Fibroblast of skin of left biceps (primary cell): ENCODE measurements at places on chromosomes 3 and 15.

GRCh38 chr15:71571641-71572040, 238.7 kb upstream of the NR2E3 start:
- no peak for DNase-seq

- no peak for DNase-seq
Measured at GRCh38 chr15:51048308-51048707, 46.4 kb downstream of the TNFAIP8L3 start.

DNA sequence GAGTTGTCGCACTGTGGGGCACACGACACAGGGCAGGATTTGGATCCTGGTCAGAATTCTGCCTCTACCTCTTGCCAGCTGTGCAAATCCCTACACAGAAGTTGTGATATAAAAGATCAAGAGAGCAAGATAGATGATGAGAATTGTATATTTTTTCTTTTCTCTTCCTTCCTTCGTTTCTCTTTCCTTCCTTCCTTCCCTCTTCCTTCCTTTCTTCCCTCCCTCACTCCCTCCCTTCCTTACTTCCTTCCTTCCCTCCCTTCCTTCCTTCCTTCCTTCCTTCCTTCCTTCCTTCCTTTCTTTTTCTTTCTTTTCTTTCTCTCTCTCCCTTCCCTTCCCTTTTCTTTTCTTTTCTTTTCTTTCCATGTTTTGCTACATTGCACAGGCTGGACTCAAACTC, 12.0 kb upstream of the AHSG start:
- DNase-seq, result no peak

DNA sequence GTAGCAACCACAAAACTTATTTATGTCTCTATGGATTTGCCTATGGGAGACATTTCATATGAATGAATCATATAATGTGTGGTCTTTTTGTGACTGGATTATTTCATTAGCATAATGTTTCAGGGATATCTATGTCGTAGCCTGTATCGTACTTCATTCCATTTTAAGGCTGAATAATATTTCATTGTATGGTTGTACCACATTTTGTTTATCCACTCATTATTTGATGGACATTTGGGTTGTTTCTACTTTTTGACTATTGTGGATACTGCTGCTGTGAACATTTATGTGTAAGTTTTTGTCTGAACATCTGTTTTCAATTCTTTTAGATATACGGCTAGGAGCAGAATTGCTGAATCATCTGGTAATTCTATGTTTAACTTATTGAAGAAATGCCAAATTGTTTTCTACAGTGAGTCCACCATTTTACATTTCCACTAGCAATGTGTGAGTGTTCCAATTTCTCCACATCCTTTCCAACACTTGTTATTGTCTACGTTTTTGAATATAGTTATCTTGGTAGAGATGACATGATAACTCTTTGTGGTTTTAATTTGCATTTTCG, 134.4 kb upstream of the DAZL start:
- DNase-seq, result peak; percentile 87

DNA sequence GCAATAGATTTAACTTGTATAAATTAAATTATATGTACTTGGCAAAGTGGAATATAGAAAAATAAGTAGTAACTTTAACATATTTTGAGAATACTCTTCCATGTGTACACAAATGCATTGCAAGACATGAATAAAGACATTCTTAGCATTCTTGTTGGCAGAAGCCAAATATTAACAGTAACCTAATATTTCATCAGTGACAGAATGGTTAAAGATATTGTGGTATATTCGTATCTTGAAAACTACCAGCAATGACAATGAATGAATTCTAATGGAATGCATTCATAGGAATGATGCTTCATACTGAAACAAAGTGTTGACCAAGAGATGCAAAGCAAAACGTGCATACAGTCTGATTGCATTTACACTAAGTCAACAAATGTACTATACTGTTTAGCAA, 524.7 kb downstream of the GRM7 start:
- DNase-seq, result no peak

DNA sequence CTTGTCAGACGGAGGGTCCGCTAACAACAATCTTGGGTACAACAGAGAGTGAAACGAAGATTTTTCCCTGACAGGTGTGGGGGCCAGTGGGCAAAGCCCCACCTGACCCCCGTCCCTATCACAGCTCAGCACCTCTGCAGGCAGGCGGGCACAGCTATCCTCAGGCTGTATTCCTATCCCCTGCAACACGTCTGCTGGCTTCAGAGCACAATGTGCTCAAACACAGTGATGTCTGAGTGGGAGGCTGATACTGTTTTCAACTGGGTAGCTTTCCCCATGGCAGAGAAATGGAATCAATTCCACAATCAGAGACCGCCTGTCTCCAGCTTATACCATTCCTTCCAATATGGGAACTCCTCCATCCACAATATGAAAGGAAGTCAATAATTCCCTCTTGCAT, 28.0 kb downstream of the TLE3 start:
- no peak for DNase-seq

DNA sequence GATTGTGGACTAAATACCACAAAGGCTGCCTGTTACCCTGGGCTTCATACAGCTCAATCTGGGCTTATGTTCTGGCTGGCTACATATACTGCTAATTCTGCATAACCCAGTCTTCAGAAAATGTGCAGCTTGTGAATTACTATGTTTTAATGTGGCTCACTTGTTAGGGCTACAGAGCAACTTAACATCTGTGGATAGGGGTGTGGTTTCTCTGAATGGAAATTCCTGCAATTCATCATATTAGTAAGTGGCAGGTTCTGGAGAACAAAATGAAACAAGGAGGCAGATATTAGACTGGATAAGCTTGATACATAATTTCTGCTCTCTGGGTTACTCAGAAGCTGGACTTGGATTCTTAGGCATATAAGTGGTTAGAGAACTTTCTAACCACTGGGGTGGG, 6.7 kb downstream of the TMEM202 start:
- DNase-seq, result no peak

DNA sequence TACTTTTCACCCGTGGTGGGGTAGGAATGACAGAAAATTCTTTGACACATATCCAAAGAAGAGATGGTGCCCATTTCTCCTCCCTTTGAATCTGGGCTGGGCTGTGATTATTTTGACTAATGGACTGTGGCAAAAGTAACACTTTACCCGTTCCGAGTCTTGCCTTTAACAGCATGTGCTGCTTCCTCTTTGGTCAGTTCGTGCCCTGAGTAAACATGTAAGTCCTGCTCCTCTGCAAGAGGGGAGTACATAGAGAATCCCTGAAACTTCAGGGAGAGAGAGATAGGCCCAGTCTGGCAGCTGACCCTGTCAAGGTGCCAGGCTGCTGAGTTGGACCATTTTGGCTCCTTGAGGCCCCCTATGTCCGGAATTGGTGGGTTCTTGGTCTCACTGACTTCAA, 243.1 kb downstream of the EPHB1 start:
- no peak for DNase-seq

DNA sequence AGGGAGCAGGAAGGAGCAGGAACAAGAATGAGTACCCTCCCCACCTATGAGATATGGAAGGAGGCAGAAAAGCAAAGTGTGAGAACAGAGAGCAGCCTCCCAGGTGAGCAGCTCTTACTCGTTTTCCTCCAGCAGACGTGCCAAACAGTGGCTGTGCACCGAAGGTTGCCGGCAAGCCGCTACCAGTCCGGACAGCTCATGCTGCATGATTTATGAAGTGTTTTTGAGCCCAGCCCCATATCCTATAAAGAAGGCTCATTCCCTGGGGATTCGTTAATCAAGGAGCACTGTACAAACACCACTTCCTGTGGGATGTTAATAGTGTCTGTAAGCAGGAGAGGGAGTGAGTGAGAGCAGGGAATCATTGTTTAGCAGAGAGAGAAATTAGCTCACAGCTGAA, 118.3 kb upstream of the FOXB1 start:
- DNase-seq, result peak; percentile 10

- DNase-seq, result no peak
Measured at GRCh38 chr3:76024640-76025039, 239.3 kb upstream of the ZNF717 start.

DNA sequence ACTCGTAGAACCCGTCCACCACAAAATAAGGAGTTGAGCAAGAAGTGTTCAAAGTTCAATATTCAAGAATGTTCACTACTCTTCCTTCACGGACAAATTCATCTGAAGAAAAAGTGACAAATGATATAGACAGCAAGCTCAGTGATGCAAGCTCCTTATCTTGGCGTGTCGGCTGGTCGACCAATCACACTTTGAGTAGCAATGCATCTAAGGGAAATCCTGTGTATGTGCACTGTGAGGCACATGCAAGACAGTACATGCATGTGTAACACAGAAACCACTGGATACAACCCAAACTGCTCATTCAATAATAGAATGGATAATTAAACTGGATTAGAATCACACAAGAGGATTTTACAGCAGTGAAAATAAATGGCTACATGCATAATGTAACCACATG, 64.4 kb upstream of the CSPG5 start:
- DNase-seq, result no peak

- DNase-seq, result peak; percentile 94
Measured at GRCh38 chr3:121477589-121477988, 68.2 kb downstream of the POLQ start.

DNA sequence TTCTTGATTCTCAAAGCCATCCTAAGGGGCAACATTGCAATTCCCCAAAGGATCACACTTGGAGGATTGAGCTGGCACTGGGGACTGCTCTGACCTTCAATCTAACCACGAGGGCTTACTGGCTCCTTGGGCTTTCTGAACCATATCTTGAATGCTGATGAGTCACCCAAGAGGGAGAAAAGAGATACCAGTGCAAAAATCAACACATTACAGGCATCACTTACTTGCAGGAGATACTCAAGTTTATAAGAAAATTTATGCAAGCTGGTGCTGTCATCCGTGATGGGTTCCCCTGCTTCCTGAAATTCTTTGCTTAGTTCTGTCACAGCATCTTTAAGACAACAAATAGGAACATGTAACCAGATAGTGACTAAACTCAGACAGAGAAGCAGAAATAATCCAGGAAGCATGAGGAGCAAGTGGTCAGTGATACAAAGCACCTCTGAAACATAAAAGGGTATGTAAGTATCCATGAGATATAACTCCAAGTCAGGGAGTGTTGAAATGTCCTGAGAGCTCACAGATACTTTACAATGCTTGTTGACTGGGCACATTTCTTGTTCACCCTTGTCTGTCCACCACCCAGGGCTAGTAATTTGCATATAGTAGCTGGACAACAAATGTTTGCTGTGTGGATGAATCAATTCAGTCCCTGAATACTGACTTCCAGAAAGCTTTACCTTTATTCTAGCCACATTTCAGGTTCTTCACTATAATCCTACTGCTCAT, 14.1 kb downstream of the FYCO1 start:
- DNase-seq, result no peak
